ENCODE measurements at places on chromosomes 3 and 15.
A peak's percentile ranks its signal among the peaks of the same experiment; 100 is the strongest.

DNA sequence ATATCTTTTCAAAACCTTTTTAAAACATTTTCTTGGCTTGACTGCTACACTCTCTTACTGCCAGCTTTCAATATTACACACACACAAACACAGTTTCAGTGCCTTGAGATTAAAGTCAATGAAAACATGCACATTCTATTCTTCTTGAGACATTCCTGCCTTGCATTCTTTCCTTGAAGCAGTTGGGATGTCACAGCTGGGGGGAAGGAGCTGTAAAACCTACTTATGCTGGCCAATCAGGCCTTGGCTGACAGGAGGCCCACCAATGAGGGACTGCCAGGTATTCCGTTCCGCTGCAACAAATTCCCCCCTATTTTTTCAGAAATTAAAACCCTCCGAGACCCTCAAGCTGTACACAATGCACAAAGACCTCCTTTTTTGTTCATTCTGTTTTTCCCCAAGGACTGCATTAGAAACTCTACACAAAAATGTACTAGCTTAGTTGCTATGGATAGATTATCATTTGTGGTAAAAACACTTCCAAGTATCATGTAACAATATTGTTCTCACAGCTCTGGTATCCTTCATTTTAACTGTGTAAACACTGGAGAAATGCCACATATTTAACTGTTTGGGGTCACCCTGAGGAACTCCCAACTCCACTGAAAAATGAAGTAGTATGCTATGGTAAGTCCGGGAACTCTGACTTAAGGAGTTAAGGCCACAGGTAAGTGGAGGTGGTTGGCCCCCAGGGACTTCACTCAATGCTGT lies 18.5 kb downstream of the FSTL1 start:
- DNase-seq: peak; percentile 98

DNA sequence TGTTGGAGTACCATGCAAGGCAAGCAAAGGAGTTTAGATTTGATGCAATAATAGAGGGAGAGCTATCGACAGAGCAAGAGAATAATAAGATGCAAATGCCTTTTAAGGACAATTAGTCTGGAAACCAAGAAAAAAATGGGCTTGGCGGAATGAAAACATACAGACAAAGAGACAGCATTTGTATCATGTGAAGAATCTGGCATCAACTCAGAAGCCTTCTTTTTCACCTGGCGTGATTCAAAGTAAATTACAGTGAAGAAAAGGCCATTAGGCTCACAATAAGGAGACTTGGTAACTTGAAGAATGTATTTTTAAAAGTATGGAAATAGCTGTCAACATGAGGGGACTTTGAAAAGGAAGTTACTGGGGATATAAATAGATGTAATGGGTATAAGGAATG lies 521.2 kb upstream of the GOLIM4 start:
- DNase-seq: no peak

GRCh38 chr3:100427699-100428098 lies 26.4 kb downstream of the LNP1 start:
- DNase-seq: peak; percentile 11

- no peak for DNase-seq
Measured at GRCh38 chr3:13750731-13751130, 129.1 kb downstream of the WNT7A start.

DNA sequence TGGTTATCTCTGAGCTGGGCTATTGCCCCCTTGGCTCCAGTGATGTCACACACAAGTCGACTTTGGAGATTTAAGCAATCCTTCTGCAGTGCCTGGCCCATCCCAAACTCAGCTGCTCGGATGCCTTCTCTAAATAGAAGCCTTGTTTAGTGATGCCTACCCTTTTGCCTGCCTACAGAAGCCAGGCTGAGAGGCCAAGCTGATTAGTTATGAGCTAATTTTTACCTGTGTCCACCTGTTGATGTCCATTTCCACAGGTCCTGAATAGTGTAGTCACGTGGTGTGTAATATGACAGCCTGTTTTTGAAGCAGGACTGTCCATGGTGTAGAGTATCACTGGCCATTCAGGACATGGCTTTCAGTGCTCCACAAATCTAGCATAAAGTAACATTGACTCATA lies 45.5 kb downstream of the SSUH2 start:
- no peak for DNase-seq

All from fibroblast of skin of scalp (primary cell).